Activated naive CD4-positive, alpha-beta T cell treated with anti-CD3 and anti-CD28 coated beads, Interleukin-2, amount 50 U/mL, for 72 hours (primary cell): ENCODE measurements at places on chromosomes 5 and 9.

- no peak for DNase-seq
These were observed 21.7 kb upstream of the HOMER1 start for GRCh38 chr5:79535477-79536192.

GRCh38 chr9:28926306-28926705 lies 1353.0 kb upstream of the C9orf72 start:
- DNase-seq, result no peak

DNA sequence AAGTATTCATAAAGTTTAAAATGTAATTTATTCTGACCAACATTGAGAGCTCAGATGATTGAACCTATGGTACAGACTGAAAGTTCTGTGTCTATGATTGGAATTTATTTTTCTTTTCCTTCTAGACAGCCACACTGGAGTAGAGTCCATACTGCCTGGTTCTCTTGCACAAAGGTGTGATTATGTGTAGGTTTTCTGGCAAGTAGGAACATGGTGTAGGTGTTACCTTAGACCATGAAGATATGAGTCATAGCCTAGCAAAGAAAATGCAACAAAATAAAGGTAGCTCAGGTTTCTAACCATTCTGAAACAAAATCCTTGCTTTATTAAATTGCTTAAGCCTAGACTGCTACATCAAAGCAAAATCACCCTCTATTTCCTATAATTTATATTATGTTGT lies 143.4 kb downstream of the CDH12 start:
- DNase-seq, result no peak

- no peak for DNase-seq
These were observed 136.2 kb downstream of the CMYA5 start for GRCh38 chr5:79825802-79826201.

GRCh38 chr5:174910245-174910737 lies 185.9 kb downstream of the MSX2 start:
- DNase-seq, result peak; percentile 66

DNA sequence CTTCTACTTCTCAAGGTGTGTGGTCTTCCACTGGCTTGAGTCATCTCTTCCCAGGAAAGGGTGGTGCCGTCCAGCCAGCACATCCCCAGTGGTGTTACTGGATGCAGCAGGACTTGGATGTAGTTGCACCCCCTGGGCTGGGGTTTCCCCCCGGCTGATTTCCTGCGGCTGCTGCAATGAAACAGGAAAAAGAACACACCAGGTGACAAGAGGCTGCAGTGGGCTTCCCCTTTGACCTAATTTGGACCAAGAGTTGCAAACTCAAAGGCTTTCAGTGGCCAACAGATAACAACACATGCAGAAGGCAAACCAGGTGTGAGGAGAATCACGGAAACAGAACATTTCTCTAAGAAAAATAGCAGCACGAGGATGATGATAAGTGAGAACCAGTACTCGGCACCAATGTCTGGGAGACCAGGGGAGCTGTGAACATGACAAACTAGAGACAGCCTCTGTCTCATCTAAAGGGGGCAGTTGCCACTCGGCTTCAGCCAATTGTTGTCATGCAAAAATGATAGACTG lies 83.7 kb downstream of the PDE6A start:
- no peak for DNase-seq

DNA sequence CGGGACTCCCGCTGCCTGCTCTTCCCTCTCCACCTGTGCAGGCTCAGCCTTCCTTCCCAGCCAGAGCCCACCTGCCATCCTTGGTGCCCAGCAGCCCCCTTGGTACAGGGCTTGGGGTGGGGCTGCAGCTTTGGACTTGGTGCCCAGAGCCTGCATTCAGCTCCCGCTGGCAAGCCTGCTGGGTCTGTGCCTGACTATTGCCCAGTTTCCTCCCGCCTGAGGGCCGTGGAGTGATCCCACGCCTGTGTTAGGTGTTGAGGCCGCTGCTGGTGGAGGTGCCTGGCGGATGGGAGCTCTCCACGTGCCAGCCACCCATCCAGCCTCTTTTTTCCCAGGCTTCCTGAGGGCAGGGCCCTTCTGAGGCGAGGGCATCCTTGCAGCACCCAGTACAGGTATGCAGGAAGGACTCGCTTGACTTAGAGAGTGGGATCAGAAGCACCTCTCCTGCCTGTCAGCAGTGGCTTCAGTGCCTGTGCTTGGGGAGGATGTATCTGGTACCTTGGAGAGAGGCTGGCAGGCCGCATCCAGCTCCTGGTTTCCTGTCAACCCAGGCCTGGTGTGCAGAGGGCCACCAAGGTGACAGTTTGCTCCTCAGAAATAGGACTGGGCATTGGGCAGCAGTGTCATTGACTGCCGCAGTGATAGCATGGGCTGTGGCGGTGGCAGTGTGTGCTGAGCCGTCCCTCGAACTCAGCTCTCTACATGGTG lies 7.8 kb downstream of the RXRA start:
- no peak for DNase-seq

DNA sequence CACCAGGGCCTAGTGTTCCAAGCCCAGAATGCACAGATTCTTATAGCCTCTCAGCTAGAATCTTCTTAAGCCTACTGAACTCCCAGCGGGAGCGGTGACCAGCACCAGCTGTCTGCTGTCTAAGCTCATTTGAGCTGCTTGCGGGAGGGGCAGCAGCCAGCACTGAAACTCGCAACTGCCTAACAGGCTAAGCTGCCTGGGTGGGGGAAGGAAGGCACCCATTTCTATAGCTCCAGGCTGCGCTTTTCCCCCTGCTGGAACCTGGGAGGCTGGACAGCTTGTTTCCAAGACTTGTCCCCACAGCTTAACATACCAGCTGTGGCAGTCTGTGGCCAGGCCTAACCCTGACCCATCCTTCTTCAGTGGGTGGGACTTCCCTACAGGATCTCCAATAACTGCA lies 512.9 kb downstream of the EFNA5 start:
- DNase-seq, result no peak

DNA sequence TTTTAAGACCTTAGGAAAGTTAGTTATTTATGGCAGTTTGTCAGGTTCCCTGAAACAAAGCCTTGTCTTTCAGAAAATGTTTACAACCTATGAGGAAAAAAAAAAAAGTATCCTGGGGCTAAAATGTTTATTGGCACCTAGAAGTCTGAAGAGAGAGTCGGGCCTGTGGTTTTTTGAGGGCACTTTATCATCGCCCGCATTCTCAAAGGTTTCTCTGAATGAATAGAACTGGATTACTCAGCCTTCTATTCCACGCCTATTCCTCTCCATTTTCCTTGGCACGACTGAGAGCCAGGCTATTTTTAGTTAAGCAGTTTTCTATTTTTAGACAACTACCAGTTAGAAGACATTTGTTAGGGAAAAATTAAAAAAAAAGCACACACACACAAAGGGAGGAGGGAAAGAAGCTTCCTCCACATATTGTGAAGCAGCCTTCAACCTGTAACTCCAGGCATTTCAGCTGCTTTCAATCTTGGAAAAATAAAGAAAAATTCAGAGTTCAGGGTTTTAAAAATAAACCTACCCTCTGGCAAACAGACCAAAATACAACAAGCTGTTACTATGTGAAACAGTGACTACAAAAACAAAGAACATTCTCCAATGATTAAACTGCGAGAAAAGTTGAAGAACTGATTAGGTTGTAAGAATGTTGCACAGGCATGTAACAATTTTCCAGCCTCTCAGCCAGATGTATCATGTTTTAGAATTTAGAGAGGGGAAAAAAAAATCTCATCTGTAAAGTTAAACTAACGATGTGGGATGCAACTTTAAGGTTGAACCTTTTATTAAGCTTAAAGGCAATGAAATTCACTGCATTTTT lies 97.0 kb downstream of the MEF2C start:
- DNase-seq, result no peak

- DNase-seq, result no peak
These were observed 151.0 kb upstream of the TBC1D2 start for GRCh38 chr9:98406469-98406868.

GRCh38 chr9:129696944-129697655 lies 31.7 kb downstream of the PRRX2 start:
- DNase-seq, result peak; percentile 36

- DNase-seq, result no peak
These were observed 197.5 kb upstream of the DMRT1 start for GRCh38 chr9:643966-644365.
